ENCODE measurements at places on chromosomes 4 and X. TPM values are rescaled to one million over a fixed set of nuclear protein-coding genes. Genes with fewer than 3 reads are reported as not detected.

TENM3 gene
- total RNA-seq = 21.4 TPM

DNA sequence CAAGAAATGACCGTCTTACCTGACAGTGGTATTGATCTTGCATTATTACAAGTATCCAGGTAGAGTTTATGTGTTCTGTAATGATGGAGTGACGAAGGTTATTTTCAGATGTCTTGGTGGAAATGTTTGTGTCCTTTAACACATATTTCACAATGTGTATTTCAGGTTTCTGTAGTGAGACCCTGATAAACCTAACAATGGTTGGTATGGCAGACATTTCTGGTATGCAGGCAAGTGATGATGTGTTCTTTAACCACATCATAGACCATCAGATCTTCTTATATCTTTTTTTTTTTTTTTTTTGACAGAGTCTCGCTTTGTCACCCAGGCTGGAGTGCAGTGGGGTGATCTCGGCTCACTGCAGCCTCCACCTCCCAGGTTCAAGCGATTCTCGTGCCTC, 14.6 kb upstream of the ATXN3L start:
- DNase-seq = no peak

- DNase-seq = no peak
These were observed 5.4 kb upstream of the XPNPEP2 start for GRCh38 chrX:129733335-129733734.

- DNase-seq = no peak
These were observed 96.1 kb downstream of the RPA4 start for GRCh38 chrX:96979766-96980165.

GRCh38 chr4:179601671-179602070, 2159.4 kb upstream of the AGA start:
- no peak for DNase-seq

DNA sequence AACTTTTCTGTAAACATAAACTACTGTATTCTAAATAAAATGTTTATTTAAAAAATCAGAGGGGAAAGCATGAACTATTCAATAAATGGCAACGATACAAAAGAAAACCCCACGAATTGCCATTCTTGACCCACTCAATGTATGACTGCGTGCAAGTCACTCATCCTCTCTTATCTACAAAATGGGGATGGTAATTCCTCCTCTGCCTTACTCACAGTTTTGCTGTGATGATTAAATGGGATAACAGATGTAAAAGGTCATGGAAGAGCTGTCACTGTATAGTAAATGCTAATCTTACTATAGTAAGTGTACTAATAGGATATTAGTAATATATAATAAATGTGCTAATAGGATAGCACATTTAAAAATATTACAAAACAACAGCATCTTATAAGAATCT, 173.4 kb downstream of the SCFD2 start:
- DNase-seq = no peak

- no peak for DNase-seq
These were observed 32.8 kb upstream of the PPARGC1A start for GRCh38 chr4:23922541-23923111.
